ENCODE measurements at places on chromosomes 3 and 15.

GRCh38 chr3:150286390-150287147 is 121.5 kb upstream of the TSC22D2 start:
- DNase-seq: no peak

DNA sequence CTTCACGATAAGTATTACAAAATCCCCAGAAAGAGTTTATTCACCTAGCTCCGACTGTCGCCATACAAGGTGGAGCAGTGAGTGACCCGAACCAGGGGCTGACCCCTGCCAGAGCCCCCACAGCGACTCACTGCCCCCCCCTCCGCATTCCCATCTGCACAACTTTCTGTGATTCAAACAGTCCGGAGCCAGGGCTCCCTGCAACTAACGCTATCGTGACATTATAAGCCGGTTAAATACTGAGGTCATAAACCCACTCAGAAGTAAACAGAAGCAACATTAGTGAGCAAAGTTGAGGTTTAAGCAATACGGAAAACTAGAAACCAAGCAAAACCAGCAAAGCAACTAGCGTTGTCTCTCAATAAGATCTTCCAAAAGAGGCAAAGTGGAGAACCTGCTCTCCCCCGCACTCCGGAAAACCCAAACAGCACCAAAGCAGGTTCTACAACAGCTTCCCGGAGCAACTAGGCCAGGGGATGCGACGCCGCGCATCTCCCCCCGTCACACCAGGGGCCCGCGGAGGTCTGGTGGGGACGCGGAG is 642 bp downstream of the SCAP start:
- DNase-seq: no peak

DNA sequence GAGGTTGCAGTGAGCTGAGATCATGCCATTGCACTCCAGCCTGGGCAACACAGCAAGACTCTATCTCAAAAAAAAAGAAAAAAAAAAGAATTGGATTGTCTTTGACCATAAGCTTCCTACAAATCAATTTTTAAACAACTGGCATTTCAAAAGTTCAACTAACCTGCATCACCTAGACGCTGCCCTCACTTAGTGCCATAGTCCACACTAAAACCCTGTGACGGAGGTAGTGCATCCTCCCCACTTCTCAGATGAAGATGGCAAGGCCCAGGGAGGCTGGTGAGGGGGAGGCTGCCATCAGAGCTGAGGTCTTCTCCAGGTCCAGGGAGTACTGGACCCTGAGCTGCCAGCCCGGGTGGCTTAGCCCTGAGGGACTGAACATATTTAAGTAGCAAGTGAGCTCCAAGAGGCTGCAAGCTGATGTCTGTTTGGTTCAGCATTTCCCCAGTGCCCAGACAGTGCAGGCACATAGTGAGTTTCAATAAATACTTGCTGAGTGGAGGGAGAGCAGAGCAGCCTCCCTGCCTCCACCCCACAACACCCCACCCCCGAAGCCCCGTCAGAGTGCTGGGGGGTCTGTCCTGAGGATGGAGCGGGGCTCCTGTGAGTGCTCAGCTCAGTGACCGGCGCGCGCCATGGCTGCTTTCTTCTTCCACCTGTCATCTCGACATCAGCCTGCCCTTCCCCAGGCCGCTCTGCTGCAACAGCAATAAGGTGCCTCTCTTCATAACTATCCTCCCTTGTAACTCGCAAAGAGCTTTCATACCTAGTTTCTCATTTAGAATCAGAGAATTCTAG is 52.8 kb downstream of the MGLL start:
- DNase-seq: no peak

DNA sequence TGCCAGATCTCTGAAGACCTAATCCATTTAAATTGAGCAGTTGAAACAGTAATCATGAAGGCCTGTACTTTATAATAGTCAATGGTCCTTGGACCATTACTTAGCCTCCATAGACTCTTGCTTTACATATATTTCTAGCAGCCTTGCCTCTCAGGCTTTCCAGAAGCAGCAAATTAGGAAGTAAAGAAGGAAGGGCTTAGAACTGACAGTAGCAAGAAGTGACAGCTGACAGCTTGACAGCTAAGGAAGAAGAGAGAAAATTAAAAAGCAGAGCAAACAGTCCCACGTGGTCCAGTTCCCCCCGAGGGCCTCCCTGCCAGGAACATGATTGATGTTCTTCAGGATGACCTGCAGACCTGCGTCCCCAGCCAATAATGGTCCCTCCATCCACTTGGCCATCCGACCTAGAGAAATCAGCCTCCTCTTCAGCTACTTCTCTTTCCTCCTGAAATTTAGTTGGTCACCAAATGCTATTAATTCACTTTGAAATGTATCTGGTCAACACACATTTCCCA is 15.0 kb upstream of the PSMD6 start:
- DNase-seq: no peak

- no peak for DNase-seq
These were observed 21.4 kb downstream of the SECISBP2L start for GRCh38 chr15:49024840-49025239.

DNA sequence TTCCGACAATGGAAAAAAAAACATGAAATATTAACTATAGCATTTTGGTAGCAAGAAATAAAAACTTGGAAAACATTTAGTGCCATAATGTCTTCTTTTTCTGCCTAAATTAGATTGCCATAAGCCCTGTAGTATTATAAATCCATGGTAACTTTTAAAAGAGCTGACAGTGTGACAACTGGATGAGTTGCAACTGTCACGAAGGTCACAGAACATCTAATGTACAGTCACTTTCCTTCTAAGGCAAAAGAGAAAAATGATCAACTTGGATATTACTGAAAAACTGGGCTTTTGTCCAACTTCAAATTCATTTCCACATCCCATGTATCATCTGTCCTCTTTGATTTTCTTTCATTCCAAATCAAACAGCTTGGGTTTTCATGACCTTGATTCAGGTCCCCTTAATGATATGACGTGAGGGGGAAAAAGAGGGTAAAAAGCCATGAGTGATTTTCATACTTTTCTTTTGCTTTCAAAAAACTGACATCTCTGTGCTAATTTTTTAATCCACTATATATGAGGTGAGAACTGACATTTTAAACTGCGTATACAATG is 602 bp downstream of the CPB1 start:
- no peak for DNase-seq

- peak; percentile 95 for DNase-seq
These were observed 19.0 kb upstream of the MCF2L2 start for GRCh38 chr3:183447206-183448001.

DNA sequence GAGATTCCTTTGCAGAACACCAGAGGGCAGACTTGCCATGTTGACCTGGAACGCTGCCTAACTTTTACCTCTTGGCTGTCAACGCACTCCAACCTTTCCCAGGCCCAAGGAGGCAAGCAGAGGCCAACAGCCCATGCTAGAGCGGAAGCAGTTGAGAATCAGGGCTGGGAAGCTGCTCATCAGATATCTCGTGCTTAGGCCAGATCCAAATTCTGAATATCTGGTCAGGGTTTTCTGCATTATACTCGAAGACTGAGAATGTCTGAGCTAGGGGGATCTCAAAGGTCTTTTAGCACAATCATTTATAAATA is 2.5 kb downstream of the XIRP1 start:
- DNase-seq: no peak

- DNase-seq: no peak
These were observed 6.6 kb upstream of the SUCNR1 start for GRCh38 chr3:151866711-151867410.

- DNase-seq: no peak
These were observed 643 bp downstream of the ABCC5 start for GRCh38 chr3:184016811-184017671.

DNA sequence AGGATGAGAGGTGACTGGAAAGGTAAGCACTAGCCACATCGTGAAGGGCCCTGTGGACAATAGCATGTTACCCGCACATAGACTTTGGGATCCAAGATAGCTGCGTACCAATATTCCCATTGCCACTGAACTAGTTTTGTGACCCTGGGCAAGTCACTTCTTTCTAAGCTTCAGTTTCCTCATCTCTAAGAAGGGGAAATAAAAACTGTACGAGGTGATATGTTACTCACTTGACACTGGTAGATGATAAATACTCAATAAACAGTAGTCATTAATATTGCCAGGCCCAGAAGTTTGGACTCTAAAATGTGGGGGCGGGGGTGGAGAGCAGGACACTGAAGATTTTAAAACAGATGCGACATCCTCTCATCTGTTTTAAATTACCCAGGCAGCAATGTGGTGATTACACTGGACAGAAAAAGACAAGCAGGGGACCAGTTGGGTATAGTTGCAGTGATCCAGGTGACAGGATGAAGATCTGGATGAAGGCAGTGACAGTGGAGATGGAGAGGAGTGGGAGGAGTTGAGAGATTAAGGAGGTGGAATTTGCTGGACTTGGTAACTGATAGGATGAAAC is 2.5 kb downstream of the ATG7 start:
- DNase-seq: no peak

- no peak for DNase-seq
These were observed 34.1 kb upstream of the RARRES1 start for GRCh38 chr3:158766364-158766763.

GRCh38 chr15:40106203-40107161 is 2.2 kb downstream of the BMF start:
- no peak for DNase-seq

DNA sequence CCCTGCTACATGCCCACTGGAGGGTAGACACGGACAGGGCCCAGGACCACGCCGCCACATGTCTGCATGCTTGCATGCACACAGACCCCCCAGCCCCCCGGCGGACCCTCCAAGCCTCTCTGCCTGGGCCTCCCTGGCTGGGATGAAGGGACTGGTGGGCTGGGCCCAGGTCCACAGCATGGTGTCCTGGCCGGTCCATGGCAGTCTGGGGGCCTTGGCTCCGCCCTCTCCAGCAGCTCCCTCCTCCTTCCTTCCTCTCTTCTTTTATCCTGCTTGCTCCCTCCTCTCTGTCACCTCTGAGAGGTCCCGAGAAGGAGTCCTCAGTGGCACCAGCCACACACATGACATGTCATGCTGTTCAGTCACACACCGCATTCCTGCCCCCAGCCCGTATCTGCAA is 24.5 kb downstream of the DUSP7 start:
- no peak for DNase-seq

- no peak for DNase-seq
These were observed 31.5 kb downstream of the TMEM108 start for GRCh38 chr3:133069556-133070286.

GRCh38 chr3:189262746-189263145 is 91.0 kb downstream of the TPRG1 start:
- no peak for DNase-seq

GRCh38 chr3:32310918-32311839 is 72.7 kb downstream of the CMTM8 start:
- DNase-seq: no peak

DNA sequence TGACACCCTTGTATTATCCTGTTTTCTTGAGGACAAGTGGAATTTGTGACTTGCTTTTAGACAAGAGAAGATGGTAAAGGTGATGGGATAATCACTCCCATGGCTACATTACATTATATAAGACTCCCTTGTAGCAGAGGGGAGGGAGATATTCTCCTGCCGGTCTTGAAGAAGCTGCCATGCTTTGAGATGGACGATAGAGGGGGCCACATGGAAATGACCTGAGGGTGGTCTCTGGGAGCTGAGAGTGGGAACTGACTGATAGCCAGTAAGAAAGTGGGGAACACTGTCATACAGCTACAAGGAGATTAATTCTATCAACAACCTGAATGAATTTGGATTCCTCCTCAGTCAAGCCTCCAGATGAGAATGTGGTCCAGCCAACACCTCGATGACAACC is 540.1 kb downstream of the NTRK3 start:
- no peak for DNase-seq

- no peak for DNase-seq
These were observed 462.7 kb downstream of the PLOD2 start for GRCh38 chr3:145698250-145698649.

GRCh38 chr3:151562891-151563290 is 102.0 kb upstream of the IGSF10 start:
- no peak for DNase-seq

DNA sequence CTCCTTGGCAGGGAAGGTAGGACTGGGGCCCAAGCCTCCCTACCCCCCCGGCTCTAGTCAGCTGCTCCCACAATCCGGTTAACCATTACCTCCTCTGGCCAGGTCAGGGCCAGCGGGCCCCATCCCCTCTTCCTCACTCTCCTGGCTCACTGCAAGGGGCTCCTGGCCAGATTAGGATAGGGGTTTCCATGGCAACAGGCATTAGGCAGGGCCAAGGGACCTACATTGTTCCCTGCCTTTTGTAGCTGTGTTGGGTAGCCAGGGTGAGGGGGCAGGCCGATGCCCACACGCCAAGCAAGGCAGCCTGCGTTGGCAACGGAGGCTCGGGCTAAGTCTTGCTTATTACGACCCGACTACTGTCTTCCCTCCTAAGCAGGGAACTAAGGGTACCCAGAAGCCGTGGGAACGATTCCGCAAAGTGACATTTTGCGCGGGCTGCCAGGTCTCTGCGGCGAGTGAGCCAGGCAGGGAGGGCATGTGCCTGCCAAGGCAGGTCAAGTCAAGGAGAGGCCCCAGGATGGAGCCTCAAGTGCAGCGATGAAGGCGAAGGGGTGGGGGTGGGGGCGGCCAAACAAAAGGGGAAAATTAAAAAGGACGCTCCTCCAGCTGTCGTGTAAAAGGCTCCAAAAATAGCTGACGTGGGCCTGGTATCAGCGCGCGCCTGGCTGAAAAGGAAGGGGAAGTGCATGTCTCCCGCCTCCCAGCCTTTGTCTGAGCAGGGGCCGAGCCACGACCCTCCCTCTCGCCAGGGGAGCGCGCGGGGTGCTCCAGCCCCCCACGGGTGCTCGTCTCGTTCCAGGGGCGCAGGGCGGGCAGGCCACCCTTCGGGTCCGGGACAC is 919 bp downstream of the IDH2 start:
- DNase-seq: no peak

DNA sequence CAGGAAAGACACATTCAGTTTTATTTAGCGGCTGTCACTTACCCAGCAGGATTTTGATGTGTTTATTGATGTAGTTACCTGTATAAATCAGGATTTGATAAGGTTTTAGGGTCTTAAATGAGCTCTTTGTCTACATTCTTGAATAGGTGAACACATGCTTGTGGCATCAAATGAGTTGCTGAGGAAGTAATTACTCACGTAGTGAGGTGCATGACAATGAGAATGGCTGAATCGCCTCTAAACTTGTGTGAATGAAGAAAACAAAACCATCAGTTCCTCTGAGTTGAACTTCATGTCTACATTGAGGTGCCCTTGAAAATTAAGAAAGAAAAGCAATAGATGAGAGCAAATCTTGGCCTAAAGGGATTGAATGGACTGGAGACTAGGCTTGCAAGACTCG is 245.6 kb upstream of the SATB1 start:
- no peak for DNase-seq

GRCh38 chr3:115148142-115148790 is 1.2 kb upstream of the ZBTB20 start:
- no peak for DNase-seq

GRCh38 chr3:127722091-127722784 is 49.5 kb downstream of the ABTB1 start:
- DNase-seq: no peak

GRCh38 chr3:88235102-88235501 is 85.3 kb downstream of the C3orf38 start:
- no peak for DNase-seq

DNA sequence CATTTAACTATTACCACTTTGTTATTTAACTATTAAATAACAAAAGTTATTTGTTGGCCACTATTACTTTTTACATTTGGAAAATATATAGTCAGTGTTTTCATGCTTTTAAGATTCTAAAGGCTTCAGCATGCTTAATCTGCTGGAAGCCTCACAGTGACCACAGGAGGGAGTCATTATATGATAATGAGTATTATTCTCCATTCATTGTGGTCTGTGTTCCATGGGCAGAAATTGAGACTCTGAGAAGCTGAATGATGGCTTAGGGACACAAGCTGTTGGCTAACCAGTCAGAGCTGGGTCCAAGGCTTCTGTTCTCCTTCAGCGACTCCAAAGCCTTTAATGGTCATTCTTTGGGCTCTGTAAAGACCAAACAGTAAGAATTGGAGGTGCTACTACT is 64.7 kb downstream of the BFSP2 start:
- peak; percentile 10 for DNase-seq
